CD4-positive, alpha-beta T cell treated with Interleukin-15 for 1 hour (primary cell): ENCODE measurements at places on chromosomes 13 and 19.

GRCh38 chr19:29923653-29924052 lies 18.4 kb upstream of the URI1 start:
- DNase-seq, result no peak

GRCh38 chr13:114073881-114074612 lies 58.4 kb downstream of the RASA3 start:
- no peak for DNase-seq

DNA sequence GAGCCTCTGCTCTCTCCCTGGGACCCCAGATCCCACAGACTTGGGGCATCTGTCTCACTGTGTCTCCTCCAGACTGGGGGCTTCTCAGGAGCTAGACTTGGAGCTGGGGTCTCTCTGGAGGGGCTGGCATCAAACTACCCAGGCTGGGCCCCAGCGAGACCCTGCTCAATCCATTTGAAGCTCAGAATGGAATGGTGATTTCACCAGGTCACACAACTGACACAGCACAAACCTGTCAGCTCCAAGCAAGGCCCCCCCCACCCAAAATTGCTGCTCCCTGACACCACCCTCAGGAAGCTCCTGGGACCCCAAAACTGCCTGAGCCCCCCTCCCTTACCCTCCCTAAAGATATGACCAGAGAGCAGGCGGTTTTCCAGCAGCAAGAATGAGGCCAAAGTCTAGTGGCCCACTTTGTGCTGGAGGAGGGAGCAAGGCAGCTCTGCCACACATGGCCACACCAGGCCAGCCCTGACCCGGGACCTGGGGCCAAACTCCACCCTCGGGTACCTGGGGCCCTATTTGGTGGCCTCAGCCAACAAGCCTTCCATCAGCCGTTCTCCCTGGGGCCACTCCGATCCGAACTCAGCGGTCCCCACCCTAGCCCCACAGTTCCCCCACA lies 2.4 kb downstream of the NR2F6 start:
- DNase-seq, result no peak

DNA sequence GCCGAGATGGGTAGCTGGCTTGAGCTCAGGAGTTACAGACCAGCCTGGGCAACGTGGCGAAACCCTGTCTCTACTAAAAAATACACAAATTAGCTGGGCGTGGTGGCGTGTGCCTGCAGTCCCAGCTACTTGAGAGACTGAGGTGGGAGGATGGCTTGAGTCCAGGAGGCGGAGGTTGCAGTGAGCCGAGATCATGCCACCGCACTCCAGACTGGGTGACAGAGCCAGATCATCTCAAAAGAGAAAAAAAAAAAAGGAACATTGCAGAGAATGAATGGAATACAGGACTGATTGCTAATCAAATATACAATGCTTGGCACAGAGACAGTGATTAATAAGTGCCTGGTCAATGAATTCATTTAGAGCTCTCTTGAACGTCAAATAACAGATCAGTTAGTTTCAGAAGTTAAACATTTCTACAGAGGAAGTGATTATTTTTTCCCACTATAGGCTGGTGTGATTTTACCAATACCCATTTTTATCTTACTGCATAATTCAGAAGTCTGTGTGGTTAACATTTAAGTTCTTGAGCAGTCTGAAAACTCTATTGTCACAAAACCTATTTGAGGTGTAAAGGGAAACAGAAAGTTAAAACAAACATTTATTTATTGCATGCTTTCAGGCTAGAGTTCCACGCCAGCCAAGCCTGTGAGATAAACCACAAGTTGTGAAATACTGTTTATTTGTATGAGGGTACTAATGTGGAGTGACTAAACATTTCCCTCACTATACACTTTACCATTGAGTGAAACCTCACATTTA lies 7.7 kb upstream of the TBC1D4 start:
- DNase-seq, result no peak
